ENCODE measurements at places on chromosomes 4 and X.

DNA sequence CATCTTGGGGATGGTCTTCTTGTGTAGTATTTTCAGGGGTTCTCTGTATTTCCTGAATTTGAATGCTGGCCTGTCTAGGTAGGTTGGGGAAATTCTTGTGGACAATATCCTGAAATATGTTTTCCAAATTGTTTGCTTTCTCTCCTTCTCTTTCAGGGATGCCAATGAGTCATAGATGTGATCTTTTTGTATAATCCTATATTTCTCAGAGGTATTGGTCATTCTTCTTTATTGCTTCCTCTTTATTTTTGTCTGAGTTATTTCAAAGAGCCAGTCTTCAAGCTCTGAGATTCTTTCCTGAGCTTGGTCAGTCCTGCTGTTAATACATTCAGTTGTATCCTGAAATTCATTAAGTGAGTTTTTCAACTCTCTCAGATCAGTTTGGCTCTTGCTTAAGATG is 73.1 kb downstream of the MAMLD1 start:
- DNase-seq = no peak

DNA sequence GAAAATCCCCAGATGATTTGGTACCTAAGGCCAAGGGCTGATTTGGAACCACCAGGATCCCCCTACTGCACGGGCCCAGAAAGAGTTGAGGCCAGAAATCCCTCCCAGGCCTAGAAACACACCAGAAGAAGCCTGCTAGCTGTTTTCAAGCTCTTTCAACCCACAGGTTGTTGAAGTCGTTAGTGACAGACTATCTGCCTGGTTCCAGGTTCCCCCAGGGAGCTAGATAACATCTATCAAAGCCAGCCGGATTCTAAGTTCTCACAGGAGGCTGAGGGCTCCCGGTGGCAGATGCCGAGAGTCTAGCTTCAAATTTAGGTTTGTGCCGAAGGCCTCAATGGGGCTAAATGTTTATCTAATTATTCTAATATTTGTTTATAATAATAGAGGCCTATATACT is 132.0 kb upstream of the ATP6AP2 start:
- DNase-seq = no peak

DNA sequence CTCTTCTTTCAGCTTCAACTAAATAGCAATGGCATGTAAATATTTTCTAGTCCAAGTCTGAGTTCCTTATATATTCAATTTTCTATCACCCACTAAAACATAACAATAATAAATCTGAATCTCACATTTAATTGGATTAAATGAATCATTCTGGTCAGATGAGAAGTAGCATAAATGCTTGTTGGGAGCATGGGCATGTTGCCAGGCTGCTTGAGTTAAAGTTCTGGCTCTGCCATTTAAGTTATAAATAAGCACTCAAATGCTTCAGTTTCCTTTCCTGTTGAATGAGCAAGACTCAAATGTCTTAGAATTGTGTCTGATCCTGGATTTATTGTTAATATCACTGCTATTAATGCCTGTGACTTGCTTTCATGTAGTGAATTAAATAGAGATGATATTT is 496.3 kb downstream of the STPG2 start:
- DNase-seq = no peak

GRCh38 chr4:184154199-184154598 is 63.5 kb downstream of the ENPP6 start:
- DNase-seq = no peak

DNA sequence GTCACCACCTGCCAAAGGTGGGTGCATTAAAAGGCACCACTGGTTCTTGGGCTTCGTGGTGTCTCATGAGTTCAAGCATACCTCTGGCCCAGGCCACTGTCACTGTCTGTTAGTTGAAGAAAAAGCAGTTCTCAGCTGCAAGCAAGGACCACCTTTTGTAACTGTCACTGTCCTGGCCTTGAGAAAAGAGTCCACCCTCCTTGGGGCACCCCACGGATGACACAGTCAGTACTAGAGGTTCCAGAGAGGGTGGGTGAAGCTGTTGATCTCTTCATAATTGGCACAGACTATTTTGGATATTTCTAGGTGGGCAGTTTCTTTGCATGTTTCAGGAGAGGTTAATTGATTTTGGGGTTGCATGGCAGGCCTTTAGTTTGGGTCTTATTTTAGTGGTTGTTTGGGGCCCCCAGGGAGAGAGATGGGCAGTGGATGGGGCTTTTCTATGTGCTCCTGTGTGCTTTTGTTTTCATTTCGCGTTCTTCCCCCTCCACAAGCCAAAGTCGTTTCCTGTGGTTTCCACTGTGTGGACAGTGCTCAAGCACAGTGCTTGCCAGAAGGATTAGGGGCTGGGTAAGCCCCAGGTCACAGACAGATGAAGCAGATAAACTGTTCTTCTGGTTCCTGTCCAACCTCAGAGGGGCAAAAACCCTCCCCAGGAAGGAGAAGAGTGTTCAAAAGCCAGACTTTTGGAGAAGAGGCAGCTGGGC is 156.2 kb upstream of the PPP1R2C start:
- DNase-seq = no peak
